ENCODE measurements at places on chromosomes 4 and X.

DNA sequence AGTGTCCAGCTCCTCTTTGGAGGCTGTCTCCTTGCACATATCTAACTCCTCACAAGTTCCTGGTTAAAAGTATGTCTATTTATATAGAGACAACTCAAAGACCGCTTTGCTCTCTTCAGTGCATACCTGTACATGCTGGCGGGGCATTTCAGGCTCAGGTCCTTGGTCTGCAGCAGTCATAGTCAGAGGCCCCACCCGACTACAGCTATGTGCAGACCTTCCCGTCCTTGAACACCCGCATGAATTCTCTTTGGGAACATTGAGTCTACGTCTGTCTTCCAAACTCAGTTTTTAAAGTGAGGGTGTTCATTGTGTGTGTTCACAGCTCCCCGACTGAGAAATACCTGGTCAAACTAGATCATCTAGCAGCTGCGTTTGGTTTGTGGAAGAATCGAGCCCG, 4.2 kb downstream of the BCOR start:
- DNase-seq = no peak

- DNase-seq = no peak
Measured at GRCh38 chr4:152591396-152591795, 55.5 kb upstream of the FBXW7 start.

DNA sequence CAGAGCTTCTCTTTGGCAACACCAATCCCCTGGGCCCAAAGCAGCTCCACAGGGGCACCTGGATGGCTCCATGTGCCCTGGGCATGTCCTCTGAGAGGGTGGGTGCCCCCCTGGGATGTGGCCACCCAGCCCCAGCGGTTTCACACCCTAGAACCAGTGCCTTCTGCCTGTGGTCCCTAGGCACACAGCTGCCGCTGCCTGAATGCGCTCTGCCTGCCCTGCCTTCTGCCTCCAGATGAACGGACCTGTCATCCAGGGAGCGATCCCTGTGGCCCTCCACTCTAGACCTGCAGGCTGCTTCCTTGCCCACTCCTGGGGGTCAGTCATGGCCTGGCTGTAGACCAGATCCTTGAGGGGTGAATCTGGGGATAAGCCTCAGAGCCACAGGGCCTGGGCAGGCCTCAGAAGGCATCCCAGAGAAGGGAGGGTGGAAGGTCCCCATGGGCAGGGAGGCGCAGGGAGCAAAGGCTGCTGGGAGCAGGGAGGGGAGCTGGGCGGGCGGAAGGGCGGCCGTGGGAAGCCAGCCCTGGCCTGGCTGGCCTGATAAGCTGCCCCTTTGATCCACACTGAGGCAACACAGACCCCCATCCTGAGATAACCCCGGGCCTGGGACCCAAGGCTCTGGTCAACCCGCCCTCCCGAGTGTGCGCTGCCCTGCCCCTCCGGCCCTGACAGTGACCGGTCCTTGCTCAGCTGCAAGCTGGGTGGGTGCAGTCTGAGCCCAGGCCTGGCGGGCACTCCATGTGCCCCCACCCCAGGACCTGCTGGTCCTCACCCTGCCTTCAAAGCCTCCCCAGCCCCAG, 8.1 kb upstream of the FGFR3 start:
- no peak for DNase-seq

DNA sequence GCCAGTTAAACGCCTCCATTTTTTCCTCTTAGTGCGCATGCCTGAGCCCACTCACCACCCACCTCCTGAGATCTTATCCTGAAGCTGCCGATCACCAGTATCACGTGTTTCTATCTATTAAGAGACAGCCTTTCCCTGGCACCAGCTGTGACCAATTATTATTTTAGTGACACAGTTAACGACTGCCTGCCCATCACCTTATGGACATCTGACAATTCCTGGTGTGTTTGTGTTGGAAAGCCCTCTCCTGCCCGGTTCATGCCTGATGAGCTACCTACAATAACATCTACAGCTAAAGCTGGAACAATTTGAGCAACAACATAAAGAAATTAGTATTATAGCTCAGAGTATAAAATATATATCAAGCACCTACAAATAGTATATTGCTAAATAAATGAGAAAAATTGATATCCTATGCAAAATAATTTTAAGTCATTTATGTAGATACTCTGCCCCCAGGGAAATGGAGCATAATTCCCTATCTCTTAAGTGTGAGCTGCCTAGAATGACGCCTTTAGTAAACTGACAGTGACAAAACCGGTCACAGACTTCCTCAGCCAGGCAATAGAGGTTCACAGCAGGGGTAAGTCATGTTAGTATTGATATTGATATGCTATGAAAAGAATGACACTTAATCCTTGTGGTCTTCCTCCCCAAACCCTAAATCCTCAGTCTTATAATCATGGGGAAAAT, 862.2 kb downstream of the TRAM1L1 start:
- no peak for DNase-seq

- no peak for DNase-seq
Measured at GRCh38 chr4:39022241-39022640, 10.0 kb downstream of the TMEM156 start.

DNA sequence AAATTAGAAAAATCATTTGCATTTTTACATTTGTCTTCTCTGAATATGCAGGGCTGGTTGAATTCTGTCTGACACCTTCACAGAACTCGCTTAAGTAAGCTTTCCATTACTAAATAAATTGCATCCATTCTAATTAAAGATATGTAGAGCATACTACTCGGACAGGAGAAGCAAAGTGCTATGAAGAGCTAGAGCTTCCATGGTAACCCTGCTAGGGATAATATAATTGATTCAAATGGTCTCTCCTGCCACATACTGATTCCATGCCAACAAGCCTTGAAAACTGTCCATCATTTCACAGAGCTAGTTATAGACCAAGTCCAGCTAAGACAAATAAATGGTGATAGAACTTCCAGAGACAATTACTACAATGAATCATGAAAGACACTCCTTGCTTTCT, 571.5 kb downstream of the KCNIP4 start:
- no peak for DNase-seq

All from CD8-positive, alpha-beta T cell (primary cell).